Activated CD4-positive, alpha-beta T cell treated with anti-CD3 and anti-CD28 coated beads for 48 hours (primary cell): ENCODE measurements at places on chromosomes 12 and 14.

GRCh38 chr14:63510538-63510937, 32.6 kb downstream of the PPP2R5E start:
- no peak for DNase-seq

- no peak for DNase-seq
Measured at GRCh38 chr12:132214161-132214476, 69.9 kb downstream of the NOC4L start.

DNA sequence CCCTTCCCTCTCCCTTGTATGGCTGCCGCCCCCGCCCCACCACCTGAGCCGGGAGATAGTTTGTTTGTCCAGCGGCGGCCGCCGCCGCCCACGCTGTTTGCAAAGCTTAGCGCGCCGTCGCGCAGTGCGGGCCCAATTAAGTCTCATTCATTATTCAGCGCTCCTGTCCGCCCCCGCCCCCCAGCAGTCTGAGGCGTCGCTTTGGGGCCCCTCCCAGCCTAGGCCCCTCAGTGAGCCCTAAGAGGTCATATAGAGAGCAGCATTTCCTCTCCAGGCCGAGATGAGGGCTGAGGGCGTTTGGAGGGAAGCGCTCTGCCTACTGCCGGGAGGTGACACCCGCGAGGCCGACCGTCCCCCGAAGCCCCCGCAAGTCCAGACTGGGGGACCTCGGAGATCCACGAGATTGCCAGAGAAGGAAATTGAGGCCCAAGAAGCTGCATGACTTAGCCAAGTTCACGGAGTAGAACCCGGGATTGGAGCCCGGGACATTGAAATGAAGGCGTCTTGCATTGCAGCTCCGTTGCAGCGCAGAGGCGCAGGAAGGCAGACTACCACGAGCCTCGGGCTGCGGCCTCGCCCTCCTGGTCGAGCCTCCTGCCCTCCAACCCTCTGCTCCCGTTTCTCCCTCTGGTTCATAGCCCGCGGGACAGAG, at the start of gene DNAJC22:
DNAJC22 (plus strand) TSS at position 230 of the 652 bp plus-strand sequence. CDS start 1,985 bp downstream, outside the sequence.
- DNase-seq: no peak

DNA sequence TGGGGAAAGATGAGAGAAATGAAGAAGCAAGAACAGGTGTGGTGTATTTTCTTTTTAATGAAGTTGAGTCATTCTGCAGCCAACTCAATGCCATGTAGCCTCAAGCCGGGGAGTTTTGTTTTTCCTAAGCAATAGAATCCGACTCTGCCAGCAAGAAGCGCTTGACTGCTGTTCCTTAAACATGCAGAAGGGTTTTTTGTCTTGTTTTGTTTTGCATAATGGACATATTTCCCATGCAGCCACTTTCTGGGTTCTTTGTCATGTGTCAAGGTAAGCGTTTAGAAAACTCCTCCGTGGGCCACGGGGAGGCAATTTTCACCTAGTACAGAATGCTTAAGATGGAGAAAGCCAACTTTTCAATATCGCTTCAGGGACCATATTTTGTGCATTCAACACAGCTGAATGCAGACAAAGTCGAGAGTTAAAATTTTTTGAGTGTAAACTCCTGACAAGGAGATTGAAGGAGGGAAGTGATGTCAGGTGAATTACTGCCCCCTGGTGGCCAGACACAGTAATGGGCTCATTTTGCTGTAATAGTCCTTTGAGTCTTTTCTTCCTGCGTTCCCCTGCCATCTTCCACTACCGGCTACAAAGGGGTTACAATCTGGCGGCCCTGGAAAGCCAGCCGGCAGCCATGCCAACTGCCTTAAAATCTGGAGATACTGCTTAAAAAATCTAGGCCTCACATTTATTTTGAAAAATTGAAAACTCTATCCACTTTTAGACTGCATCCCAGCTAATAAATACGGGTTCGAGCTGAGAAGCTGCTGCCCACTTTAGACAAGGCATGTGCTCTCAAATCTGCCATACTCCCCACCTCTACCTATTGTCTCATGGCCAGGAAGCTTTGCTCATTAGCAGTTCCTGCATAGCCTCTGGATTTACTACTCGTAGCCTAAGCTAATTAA, 3.2 kb upstream of the FICD start:
- DNase-seq: peak; percentile 85

- DNase-seq: no peak
Measured at GRCh38 chr12:68178184-68178583, 18.6 kb upstream of the IFNG start.

GRCh38 chr12:122182887-122183587, at the start of gene LRRC43:
LRRC43 (plus strand) TSS chr12:122183123; CDS start chr12:122183145, 22 bp downstream.
- DNase-seq: peak; percentile 32

DNA sequence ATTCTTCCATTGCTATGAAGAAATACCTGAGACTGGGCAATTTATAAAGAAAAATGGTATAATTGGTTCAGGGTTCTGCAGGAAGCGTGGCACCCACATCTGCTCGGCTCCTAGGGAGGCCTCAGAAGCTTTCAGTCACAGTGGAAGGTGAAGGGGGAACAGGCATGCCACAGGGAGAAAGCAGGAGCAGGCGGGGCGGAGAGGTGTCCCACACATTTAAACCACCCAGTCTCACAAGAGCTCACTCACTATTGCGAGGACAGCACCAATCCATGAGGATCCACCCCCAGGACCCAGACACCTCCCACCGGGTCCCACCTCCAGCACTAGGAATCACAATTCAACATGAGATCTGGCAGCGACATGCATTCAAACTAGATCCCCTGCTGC, 56.0 kb upstream of the C14orf180 start:
- DNase-seq: no peak

DNA sequence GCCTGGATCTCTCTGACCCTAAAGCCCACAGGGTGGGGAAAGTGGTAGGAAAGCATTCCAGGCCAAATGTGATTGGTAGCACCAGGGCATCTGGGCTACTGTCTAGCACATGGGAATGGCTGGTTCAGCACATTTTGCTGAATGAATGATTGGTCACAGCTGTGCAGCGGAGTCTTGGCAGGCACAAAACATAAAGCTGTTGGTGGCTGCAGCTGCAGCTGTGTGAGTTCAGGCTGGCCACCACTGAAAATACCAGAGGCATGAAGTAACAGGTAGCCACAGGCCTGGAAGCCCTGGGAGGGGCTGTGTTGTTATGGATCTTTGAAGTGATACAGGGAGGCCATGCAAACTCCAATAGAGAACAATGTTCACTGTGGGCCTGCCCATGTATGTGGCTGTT, 72.7 kb downstream of the MYRFL start:
- DNase-seq: no peak

- no peak for DNase-seq
Measured at GRCh38 chr14:51442513-51443175, 202.6 kb downstream of the TMX1 start.

DNA sequence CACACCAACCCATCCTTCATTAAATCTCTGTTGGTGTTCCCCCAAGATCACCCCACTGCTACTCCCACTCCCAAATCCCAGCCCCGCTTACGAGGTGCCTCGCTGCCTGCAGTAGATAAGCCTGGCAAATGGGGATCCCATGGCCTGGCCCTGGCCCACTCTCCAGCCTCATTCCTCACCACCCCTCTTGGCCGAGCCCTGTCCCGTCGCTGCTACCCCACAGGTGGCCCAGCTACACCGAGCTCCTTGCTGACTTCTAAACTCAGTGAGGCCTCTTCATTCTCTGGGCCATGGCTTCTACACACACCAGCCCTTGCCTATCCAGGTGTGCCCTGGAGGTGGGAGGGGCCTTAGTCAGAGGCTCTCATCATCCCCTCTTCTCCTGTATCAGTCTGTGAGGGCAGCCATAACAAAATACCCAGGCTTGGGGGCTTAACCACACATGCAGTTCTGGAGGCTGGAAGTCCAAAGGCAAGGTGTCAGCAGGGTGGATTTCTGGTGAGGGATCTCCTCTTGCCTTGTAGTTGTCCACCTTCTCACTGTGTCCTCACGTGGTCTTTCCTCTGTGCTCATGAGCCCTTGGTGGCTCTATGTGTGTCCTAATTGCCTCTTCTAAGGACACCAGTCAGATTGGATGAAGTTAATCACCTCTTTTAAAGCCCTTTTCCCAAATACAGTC, 92.8 kb downstream of the PRMT8 start:
- no peak for DNase-seq

DNA sequence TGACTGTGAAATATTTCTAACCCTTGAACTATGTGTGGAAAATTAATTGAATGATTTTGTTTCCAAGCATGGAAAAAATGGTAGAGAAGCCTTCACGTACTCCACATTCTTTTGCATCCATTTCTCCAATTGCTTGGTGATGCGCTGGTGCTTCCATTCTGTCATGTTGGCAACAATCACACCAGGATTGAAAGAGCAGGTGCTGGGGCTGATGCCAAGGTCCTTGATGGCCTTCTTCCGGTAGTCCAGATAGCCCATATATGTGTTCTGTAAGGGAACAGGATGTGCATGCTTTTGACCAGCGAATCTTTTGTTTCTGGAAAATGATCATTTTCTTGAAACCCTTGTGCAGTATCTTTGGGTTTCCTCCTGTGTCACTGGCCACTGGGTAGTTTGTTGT, 28.6 kb downstream of the TDG start:
- no peak for DNase-seq

GRCh38 chr12:7937833-7938506, 2.0 kb upstream of the SLC2A3 start:
- peak; percentile 68 for DNase-seq

GRCh38 chr12:53300187-53300586, 692 bp downstream of the MYG1 start:
- peak; percentile 37 for DNase-seq

GRCh38 chr12:66573605-66574004, 105.3 kb downstream of the GRIP1 start:
- no peak for DNase-seq

DNA sequence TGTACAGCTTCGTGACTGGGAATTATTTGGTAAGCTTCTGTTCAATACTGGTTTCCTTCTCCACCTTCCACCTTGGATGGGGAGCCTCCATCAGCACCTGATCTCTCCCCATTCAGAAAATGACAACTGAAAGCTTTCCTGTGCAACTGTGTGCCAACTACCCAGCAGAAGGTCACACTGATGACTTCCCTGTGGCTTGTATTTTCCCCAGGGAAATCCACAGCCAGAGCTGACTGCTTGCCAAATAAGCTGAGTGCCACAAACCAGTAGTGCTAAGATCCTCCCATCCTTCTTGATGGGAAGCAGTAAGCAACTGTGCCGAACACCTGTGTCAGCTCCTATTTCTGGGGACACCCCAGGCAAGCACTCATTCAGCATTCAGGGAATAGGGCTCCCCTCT, 257.2 kb upstream of the SOX5 start:
- no peak for DNase-seq

DNA sequence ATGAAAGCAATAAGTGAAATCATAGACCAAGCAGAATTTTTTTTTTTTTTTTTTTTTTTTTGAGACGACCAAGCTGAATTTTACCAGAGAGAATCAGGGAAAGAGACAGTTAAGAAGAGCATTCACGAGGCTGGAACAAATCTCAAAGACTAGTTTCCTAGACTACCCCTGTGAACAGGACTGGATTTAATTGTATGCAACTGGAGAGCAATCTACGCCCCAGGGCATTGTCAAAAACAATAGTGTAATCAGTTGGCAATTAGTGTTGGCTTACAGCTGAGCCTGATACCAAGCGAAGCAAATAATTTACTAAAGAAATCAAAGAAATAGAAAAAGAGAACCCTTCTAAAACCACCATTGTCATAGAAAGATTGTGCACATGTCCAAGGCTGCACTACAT, 232.9 kb upstream of the CPNE8 start:
- DNase-seq: no peak

- no peak for DNase-seq
Measured at GRCh38 chr12:108313606-108314351, 25.3 kb downstream of the CMKLR1 start.

DNA sequence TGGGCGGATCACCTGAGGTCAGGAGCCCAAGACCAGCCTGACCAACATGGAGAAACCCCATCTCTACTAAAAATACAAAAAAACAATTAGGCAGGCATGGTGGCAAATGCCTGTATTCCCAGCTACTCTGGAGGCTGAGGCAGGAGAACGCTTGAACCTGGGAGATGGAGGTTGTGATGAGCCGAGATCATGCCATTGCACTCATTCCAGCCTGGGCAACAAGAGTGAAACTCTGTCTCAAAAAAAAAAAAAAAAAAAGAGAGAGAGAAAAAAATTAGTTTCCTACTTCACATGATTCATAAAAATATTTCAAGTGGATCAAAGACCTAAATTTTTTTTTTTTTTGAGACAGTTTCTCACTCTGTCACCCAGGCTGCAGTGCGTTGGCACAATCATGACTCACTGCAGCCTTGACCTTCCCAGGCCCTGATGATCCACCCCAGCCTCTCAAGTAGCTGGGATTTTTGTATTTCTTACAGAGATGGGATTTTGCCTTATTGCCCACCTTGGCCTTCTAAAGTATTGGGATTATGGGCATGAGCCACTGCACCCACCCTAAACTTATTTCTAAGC, 24.9 kb downstream of the FCF1 start:
- DNase-seq: peak; percentile 8

DNA sequence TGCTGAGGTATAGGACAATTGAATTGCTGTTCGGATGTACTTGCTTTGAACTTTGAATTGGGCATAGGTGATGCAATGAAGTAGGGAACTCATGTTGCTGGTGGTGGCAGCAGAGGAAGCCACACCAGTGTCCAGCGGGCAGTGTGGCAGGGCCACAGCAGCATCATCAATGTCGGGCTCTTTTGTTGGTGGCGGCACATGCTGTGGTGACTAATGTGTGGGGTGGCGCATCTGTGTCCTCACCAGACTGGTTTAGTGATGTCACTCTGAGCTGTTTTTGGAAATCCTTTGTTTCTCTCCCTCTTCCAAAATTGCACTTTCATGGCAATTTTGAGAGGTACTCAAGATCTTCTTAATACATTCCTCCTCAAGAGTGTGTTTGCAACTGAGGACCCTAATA, 187.6 kb downstream of the ETNK1 start:
- no peak for DNase-seq

DNA sequence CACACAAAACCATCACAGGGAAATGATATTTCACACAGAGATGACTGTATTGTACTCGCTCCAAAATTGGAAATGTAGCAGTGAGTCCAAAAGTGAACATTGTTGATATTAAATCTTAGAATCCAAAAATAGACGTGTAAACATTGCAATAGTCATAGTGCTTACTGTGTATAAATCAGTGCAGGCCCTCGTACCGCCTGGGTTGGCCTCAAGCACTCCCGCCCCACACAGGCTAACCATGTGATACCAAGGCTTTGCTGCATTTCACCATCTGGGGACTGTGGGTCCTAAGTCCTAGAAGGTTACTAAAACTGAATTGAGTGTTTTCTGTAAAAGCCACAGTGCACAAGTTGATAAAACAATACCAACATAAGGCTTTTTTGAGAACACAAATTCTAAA, 107.3 kb downstream of the PPP2R5E start:
- DNase-seq: no peak

DNA sequence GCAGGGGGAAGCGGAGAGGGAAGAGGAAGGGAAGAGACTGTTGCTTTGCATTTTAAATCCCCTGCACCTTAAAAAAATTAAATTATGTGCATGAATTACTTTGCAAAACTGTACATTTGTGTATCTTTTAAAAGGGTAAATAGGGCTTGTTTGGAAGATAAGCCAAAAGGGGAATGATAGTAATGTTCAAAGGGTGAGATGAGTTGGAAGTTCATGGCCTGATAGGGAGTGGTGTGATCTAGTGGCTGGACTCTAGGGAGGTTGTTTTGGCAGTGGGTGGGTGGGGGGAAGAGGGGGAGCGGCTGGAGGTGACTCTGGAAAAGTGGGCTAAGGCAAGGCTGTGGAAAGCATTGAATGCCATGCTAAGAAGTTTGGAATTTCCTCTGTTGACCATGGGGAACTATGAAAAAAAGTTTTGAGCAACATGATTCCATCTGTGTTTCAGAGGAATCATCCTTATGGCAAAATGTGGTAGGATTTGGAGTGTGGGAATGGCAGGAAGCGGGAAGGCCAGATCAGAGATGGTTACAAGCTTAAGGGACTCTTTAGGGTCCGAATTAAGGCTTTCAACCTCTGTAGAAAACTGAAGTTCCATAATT, 25.5 kb upstream of the EMP1 start:
- no peak for DNase-seq
